Activated CD4-positive, alpha-beta T cell treated with anti-CD3 and anti-CD28 coated beads, Interleukin-2, amount 10 ng/mL, durations not matched to agents 24 days and 14 days (primary cell): ENCODE measurements at places on chromosomes 11 and 22.

DNA sequence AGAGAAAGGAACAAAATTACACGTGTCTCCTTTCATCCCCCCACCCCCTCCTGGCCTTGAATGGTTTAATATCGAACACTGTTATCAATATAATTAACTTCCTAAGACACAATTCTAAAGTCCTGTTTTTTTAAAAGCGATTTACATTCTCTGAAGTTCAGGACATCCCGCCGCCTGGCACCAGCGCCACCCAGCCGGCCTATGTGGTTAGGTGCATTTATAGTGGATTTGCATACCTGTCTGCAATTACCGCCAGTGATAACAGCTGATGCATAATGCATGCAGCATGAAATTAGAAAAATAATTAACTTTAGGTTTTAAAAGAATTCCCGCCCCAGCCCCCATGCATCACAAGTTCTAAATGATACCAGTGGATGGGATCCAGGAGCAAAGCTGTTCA is 58.6 kb downstream of the MACROD1 start:
- no peak for DNase-seq

DNA sequence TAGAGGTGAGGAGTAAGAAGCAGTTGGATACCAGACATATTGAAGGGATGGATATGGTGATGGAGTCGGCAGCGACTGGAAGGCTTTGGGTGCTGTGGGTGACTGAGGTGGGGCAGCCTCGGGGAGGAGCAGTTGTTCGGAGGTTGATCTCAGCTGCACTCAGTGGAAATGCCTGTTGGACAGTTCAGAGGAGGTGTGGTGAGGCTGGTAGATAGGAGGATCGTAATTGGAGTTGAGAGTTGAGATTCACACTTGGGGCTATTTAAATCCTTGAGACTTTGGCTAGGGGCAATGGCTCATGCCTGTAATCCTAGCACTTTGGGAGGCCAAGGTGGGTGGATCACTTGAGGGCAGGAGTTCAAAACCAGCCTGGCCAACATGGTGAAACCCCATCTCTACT is 6.9 kb downstream of the OTUB1 start:
- DNase-seq = no peak

GRCh38 chr22:34886391-34886790 is 179.6 kb upstream of the ISX start:
- no peak for DNase-seq

DNA sequence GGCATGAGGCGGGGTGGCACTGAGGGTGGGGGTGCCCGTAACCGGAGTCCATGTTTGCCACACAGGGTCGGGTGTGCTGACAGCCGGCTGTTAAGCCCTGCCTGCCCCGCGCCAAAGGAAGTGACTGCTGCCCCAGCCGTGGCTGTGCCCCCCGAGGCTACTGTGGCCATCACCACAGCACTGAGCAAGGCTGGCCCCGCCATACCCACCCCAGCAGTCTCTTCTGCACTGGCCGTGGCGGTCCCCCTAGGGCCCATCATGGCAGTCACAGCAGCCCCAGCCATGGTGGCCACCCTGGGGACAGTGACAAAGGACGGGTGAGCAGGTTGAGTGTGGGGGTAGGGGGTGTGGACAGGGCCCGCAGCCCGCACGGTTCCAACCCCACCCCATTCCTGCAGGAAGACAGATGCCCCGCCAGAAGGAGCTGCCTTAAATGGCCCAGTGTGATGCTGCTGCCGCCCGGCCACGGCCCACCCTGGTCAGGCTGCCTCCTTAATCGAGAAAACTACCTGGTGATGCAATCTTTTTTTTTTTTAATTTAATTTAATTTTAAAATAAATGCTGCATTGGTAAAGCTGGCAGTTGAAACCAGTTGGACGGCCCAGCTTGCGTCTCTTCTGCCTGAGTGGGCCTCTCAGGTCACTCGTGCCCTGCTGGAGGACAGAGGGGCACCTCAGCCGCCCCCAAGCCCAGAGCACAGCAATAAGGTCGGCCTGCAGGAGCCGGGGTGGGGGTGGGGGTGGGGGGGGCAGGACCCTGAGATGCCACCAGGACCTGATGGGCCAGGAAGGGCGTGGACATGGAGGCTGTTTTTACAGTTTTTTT is 30.8 kb downstream of the SBF1 start:
- DNase-seq = no peak

GRCh38 chr22:30829901-30830550 is 135.4 kb downstream of the OSBP2 start:
- DNase-seq = no peak
